ENCODE measurements at places on chromosomes 3 and 15. TPM values are rescaled to one million over a fixed set of nuclear protein-coding genes. Genes with fewer than 3 reads are reported as not detected.

Gene IL5RA
- total RNA-seq: not detected

Gene SAMMSON
- not detected for total RNA-seq

Gene MME
- not detected for total RNA-seq

Gene MORC1
- not detected for total RNA-seq

Gene SKOR1
- 0.25 TPM for total RNA-seq

Gene KNSTRN
- total RNA-seq: 55.0 TPM

Gene ISL2
- not detected for total RNA-seq

DNA sequence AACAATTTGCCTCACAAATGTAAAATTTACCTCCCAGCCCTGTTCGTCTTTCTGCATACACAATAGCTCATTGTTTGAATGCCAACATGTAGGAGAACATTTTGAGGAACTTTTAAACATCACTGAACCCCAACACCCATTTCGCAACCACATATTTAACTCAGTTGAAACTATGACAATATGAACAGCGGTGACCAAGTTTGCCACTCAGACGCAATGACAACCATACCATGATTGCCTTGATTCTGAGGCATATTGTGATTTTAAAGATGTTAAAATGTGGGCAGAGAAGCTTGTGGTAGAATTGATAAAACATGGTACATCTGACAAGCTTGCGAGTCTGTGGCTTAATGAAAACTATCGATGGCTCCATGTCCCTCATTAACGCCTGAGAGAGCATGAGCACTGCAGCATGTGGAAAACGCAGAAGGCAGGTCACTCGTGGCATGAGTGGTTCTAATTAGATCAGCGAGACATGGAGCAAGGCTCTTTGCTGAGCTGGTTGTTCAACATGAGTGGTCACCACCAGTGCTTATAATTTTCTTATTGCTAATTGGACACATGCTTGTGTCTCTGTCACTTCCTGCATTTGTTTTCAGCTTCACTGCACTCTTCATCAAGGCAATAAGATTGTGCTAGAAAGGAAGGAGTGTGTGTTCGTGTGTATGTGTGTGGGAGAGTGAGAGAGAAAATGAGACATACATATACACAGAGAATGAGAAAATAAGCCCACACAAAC, 116.8 kb downstream of the CHST2 start:
- H3K36me3 ChIP-seq: peaks cover 2% of the 10 kb centered on the region
- H3K4me3 ChIP-seq: no peak overlapping the region
- DNase-seq: no peak
- H3K4me1 ChIP-seq: peaks cover 8% of the 10 kb centered on the region

DNA sequence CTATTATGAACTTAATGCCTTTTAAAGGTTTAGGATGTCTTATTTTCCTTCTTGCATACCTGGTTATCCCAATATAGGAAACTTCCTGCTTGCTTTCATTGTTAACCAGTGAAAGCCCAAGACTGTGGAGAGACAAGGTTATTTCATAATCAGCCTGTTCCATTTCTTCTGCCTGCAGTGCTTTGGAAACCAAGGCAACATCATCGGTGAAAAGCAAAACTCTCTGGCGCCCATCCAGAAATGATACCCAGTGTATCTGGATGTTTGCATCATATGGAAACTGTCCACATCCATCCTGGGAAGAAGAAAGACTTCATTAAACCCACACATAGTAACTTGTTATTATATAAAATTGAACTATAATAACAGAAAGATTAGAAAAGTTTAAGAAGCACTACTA, 170.1 kb downstream of the VPS13C start:
- H3K27ac ChIP-seq: no peak overlapping the region
- H3K4me3 ChIP-seq: no peak overlapping the region
- peaks cover 52% of the 10 kb centered on the region for H3K36me3 ChIP-seq
- DNase-seq: peak; percentile 7
- no peaks in the 10 kb centered on the region for H3K27me3 ChIP-seq

DNA sequence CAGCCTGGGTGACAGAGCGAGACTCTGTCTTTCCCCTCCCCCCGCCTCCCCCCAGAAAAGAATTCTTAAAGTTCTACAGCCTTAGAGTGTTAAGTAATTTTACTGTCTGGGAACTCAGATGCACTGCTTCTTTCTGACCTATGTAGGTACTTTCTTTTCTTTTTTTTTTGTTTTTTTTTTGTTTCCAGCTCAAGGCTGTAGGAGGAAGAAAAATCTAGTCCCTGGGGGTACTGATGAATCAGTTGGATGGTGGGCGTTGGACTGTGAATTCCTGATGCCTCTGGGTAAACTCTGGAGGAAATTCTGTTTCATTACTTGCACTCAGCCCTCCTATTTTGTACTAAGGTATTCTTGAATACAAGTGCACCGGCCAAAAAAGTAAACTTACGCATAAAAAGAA, 10.8 kb downstream of the GHRL start:
- no peak overlapping the region for H3K4me3 ChIP-seq
- no peaks in the 10 kb centered on the region for H3K27me3 ChIP-seq

DNA sequence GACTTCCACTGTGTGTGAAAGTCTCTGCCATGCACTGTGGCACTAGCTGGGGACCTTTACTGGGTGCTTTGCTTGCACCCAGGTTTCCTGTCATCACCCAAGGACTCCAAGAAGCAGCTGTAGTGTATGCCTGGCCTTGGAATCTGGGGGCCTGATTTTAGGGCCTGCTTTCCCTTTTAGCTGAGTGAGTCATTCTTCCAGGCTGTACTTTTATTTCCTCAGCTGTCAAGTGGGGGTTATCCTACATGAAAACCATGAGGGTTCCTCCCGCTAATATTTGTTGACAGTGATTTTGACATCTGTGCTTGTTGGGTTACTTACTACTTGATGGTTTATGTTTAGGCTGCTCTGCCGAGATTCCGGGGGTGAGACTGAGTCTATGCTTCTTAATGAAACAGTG, 18.5 kb downstream of the GORASP1 start:
- no peak overlapping the region for H3K27ac ChIP-seq
- no peaks in the 10 kb centered on the region for H3K27me3 ChIP-seq
- DNase-seq: no peak
- H3K36me3 ChIP-seq: peaks cover 15% of the 10 kb centered on the region
- H3K4me1 ChIP-seq: peaks cover 2% of the 10 kb centered on the region

- H3K4me1 ChIP-seq: no peaks in the 10 kb centered on the region
- no peak overlapping the region for H3K4me3 ChIP-seq
- DNase-seq: no peak
- no peak overlapping the region for H3K27ac ChIP-seq
Observed at GRCh38 chr3:59605944-59606534, 556.2 kb upstream of the CFAP20DC start.

GRCh38 chr15:92889390-92890107, 10.6 kb upstream of the CHD2 start:
- peak overlapping the region; percentile 69 for H3K4me3 ChIP-seq
- H3K27ac ChIP-seq: peak overlapping the region; percentile 93
- H3K36me3 ChIP-seq: peaks cover 83% of the 10 kb centered on the region
- no peak for DNase-seq
- H3K27me3 ChIP-seq: no peaks in the 10 kb centered on the region

DNA sequence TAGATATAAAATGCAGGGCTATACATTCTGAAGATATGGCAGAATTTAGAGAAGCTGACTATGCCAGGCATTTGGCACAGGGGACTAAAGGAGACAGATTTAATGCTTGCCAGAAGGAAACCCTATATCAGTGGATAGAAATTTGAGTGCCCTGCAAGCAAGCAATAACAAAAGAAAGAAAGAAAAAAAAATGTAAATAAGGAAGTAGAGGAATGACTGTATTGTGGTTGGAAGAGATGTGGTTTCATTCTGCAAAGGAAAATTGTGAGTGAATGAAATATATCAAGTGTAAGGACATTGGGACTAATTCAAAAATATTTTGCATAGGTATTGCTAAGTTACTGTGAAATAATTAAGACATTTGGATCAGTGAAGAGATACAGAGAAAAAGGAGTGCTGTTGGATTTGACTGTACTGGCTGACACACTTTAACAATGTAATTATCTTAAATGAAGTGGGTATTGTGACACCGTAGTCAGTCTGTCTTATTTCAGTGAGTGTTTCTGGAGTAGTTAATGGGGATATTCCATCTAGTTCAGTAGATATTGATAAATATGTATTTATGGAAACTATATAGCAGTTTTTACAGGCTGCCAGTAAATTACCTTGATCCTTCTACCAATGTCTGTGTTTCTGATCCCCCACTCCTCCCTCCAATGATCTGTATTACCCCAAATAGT, 418.2 kb downstream of the CNTN4 start:
- no peaks in the 10 kb centered on the region for H3K4me1 ChIP-seq
- H3K36me3 ChIP-seq: no peaks in the 10 kb centered on the region
- no peak overlapping the region for H3K27ac ChIP-seq
- DNase-seq: no peak
- H3K27me3 ChIP-seq: no peaks in the 10 kb centered on the region

GRCh38 chr15:66323312-66323928, 30.1 kb downstream of the DIS3L start:
- no peak overlapping the region for H3K27ac ChIP-seq
- H3K4me3 ChIP-seq: no peak overlapping the region
- no peaks in the 10 kb centered on the region for H3K4me1 ChIP-seq

DNA sequence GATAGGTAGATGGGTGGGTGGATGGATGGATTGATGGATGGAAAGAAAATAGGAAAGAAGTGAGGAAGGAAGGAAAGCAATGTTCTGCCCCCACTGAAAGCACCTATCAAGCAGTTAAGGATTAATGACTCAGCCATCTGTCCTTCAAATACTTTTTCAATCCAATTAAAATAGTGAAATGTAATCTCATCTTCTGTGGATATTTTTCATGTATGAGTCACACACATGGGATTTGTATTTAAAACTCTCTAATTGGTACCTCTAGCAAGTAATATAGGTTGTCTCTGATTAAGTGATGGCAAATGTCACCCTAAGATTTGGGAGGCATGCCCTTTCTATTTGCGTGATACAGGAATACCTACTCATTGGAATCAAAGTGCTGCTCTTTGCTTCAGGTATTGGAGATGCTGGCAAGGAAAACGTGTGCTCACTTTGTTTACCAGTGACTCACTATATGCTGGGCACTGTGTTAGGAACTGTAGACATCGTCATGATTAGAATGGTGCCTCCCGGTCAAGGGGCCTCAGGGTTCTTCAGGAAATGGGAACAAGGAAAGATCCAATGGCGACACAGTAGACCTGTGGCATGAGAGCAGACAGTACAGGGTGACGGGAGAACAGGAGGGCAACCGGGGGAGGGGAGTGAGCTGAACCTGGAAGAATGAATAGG, 230.1 kb downstream of the CLSTN2 start:
- H3K27ac ChIP-seq: no peak overlapping the region
- H3K36me3 ChIP-seq: no peaks in the 10 kb centered on the region
- no peaks in the 10 kb centered on the region for H3K4me1 ChIP-seq
- H3K4me3 ChIP-seq: no peak overlapping the region
- no peak for DNase-seq

- H3K27me3 ChIP-seq: no peaks in the 10 kb centered on the region
- H3K27ac ChIP-seq: no peak overlapping the region
- H3K36me3 ChIP-seq: no peaks in the 10 kb centered on the region
- DNase-seq: no peak
- no peak overlapping the region for H3K4me3 ChIP-seq
Observed at GRCh38 chr3:189389346-189389745, 217.6 kb downstream of the TPRG1 start.

- H3K27ac ChIP-seq: no peak overlapping the region
- DNase-seq: no peak
- no peaks in the 10 kb centered on the region for H3K36me3 ChIP-seq
- peaks cover 2% of the 10 kb centered on the region for H3K27me3 ChIP-seq
Observed at GRCh38 chr3:62178739-62179600, 194.4 kb downstream of the FEZF2 start.

GRCh38 chr3:28575746-28576613, 227.4 kb upstream of the AZI2 start:
- no peak overlapping the region for H3K27ac ChIP-seq
- no peak overlapping the region for H3K4me3 ChIP-seq
- no peaks in the 10 kb centered on the region for H3K4me1 ChIP-seq

- no peak for DNase-seq
- H3K36me3 ChIP-seq: no peaks in the 10 kb centered on the region
- peaks cover 13% of the 10 kb centered on the region for H3K4me1 ChIP-seq
Observed at GRCh38 chr3:165195241-165195639, 944 bp downstream of the SLITRK3 start.

GRCh38 chr15:46413799-46414198, 779.0 kb downstream of the SQOR start:
- no peaks in the 10 kb centered on the region for H3K4me1 ChIP-seq
- H3K27me3 ChIP-seq: no peaks in the 10 kb centered on the region
- H3K4me3 ChIP-seq: no peak overlapping the region
- no peaks in the 10 kb centered on the region for H3K36me3 ChIP-seq

DNA sequence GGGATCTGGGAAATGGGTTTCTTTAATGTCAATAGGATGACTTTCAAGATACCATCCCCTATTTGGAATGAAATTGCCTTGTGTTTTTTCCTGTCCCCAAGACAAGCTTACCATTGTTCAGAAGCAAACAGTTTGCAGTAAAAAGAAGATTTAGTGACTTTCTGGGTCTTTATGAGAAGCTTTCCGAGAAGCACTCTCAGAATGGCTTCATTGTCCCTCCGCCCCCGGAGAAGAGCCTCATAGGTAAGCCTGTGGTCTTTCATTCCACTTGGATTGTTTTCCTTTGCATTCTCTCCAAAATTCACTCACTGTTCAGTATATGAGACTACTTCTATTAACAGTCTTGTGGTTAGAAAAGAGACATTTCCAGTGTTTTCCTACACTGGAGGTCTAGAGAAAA, 25.6 kb upstream of the SNX22 start:
- no peak overlapping the region for H3K27ac ChIP-seq
- no peaks in the 10 kb centered on the region for H3K4me1 ChIP-seq
- H3K4me3 ChIP-seq: no peak overlapping the region
- H3K36me3 ChIP-seq: peaks cover 33% of the 10 kb centered on the region
- no peaks in the 10 kb centered on the region for H3K27me3 ChIP-seq
- DNase-seq: no peak

GRCh38 chr3:6449099-6449498, 411.8 kb upstream of the GRM7 start:
- DNase-seq: no peak
- no peaks in the 10 kb centered on the region for H3K27me3 ChIP-seq

GRCh38 chr3:77256584-77257503, 216.9 kb downstream of the ROBO2 start:
- H3K4me3 ChIP-seq: no peak overlapping the region
- DNase-seq: no peak
- no peak overlapping the region for H3K27ac ChIP-seq
- no peaks in the 10 kb centered on the region for H3K4me1 ChIP-seq

DNA sequence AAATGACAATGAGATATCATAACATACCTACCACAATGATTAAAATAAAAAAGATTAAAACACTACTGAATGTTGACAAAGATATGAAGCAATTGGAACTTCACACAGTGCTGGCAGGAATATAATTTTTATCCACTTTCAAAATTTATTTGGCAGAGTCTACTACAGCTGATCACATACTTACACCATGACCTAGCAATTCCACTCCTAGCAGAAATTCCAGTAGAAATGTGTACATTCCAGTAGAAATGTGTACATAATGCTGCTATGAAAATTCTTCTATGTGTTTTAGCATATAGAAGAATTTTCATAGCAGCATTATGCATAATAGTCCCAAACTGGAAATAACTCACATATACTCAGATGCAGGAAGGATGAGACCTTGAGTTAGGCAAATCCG, 43.5 kb downstream of the IFT57 start:
- H3K27ac ChIP-seq: no peak overlapping the region
- H3K36me3 ChIP-seq: peaks cover 1% of the 10 kb centered on the region
- no peaks in the 10 kb centered on the region for H3K27me3 ChIP-seq

Measured in activated CD8-positive, alpha-beta T cell treated with anti-CD3 and anti-CD28 coated beads for 36 hours (primary cell).